ENCODE measurements at places on chromosomes 4 and X. TPM values are rescaled to one million over a fixed set of nuclear protein-coding genes. Genes with fewer than 3 reads are reported as not detected.

DNA sequence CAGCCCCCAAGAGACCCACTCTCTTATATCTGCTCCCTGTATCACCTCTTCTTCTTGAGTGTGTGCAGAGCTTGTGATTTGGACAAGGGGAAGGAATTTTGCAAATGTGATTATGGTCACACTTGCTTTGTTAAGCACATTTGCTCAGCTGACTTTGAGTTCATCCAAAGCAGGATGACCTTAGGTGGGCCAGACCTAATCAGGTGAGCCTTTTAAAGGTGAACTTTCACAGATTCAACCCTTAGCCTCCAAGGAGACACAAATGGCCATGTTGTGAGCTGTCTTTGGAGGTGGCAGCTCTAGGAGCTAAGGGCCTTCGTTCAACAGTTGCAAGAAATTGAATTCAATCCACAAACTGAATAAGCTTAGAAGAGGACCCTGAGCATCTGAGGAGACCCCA lies 147.8 kb downstream of the DEFB131A start:
- DNase-seq, result no peak

DNA sequence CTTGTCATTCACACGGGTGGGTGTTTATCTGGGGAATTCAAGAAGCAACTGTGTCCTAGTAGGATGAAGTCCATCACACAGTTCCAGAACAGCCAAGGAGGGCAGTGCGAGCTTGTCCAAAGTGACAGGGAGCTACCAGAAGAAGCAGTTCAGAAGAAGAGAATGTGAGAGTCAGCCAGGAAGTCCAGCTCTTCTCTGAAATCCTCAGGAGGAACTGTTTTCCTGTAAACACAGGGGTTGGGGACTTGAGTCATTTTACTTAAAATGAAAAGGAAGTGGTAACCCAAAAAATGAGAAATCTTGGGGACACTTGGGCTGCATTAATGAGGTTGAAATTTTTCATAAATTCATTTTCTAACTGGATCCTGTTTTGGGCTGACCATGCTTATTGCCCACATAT lies 8.2 kb upstream of the TLR10 start:
- no peak for DNase-seq

GRCh38 chr4:123443401-123444289 lies 47.0 kb downstream of the SPRY1 start:
- no peak for DNase-seq

DNA sequence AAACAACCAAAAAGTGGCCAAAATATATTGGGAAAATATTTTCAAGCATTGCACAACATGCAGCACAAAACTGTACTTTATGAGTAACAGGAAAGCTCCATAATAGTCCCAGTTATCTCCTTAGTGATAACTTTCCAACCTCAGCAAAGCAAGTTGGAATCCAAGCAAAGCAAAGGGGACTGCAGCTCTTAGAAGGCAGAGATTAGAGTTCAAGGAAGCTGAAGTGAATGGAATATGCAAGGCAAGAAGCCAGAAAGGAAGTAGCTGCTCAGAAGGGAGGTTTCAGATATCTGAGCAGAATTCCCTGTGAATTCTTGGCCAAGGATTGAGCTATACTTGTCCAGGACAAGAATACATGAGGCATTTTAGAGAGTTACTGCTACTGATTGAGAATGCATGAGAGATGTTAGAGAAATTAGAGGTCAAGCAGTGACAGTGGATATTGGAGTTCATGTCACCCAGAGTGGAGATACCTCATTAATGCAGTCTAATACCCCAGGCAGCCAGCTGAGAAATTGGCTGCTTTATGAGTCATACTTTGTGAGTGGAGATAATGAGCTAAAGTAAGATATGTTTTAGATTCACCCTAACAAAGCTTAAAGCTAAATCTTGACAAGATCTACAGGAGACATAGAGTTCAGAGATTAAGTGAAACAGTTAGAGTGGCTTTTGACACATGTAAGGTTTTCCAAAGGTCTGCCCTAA lies 102.8 kb downstream of the INPP4B start:
- DNase-seq, result peak; percentile 10

CLDN34 gene
- not detected for total RNA-seq

TMSB15C gene
- total RNA-seq, result 4.7 TPM

SSX4 gene
- total RNA-seq, result not detected

TMEM271 gene
- total RNA-seq, result not detected
